ENCODE measurements at places on chromosomes 6 and 20.

DNA sequence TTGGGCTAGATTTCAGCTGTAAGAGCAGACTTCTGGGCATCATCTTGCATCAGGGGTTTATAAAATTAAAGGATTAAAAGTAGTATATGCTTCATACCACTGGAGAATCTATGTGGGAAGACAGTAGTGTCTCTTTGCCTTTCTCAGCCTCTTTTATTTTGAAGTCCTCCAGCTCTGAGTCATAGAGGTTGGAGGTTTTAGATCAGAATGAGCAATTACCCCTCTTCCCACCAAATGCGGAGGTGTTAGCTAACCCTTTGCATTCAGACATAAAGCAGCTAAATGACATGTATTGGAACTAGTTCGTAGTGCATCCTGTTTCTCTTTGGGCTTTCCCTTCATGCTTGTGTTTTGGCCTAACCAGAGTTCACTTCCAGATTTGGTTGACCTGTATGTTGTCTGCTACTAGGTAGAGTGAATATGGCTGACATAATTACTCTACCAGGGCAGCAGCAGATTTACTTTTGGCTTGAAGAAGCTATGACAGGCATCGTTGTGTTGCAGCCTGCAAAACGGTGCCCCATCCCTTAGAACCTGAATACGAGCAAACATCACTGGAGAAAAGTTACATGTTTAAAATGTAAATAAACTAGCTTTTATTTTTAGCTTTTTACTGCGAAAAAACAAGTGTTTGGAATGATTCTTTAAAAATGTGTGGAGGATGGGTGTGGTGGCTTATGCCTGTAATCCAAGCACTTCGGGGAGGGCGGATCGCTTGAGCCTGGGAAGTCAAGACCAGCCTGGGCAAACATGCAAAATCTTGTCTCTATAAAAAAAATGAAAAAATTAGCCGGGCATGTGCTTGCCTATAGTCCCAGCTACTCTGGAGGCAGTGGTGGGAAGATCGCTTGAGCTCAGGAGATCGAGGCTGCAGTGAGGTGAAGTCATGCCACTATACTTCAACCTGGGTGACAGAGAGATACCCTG lies 82.2 kb downstream of the MYO6 start:
- DNase-seq, result no peak

DNA sequence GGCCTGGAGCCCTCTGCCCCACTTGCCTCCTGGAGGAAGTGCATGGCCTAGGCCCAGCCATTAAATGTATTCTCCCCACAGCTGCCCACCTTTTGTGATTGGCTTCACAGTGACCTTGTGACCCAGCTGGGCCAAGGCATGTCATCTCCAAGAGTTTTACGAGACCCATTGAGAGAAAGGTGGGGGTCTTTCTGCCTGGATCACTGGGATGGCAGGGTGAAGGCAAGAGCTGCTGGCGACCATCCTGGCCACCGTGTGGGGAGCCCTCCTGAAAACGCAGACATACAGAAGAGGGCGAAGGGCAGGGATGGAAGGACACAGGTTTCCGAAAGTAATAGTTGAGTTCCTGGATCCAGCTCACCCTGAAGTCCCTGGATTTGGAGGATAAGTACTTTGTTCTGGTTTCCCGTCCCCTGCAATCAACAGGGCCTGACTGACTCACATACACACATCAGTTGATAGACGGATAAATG lies 12.3 kb upstream of the SPO11 start:
- DNase-seq, result no peak

DNA sequence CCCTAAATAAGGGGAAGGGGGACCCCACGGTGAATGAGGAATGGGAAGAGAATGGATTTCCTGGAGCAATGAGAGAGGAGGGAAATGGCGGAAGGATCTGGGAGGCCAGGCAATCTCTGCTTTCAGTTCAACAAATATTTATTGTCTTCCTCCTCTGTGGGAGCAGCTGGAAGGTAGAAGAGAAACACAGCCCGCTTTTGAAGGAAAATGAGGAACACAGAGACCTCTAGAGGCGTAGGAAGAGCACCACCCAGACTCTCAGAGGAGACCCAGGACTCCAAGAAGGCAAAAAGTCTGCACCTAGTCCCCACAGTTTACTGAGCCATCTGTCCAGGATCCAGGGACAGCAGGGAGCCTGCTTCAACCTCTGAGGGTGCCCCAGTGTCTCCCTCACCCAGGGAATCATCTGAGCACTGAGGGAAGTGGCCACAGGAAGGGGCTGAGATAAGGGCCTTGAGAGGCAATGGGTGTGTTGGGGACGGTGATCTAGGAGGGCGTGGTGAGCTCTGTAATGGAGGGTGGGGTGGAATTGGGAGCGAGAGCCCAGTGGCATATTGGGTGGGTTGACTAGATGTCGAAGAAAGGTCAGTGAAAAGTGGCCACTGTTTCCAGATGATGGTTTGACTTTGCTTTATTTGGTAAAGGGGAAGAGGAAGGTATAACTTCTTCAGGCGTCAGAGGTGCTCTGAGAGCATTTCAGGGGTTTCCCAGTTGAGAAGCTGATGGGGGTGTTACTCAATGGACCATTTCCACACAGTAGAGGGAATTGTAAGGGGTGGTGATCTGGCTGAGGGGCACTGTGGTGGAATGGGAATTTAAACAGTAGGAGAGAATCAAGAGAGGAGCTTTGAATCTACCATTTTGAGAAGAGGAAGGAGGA lies 610 bp downstream of the PSORS1C1 start:
- DNase-seq, result no peak

DNA sequence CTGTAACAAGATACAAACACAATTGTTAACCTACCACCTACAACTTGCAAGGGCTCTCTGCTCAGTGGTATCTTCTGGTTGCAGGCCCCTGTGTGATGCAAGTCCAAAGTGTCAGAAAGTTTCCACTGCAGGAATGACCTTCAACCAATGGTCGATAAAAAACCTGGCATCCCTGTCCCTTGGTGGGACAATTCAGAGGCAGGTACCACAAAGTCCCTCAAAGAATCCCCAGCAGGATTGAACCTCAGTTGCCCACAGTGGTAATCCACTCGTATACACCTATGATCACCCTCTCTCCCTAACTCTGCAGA lies 15.9 kb downstream of the GLO1 start:
- no peak for DNase-seq

GRCh38 chr6:44034391-44034861 lies 92.8 kb downstream of the MRPL14 start:
- DNase-seq, result no peak

GRCh38 chr20:18092890-18093289 lies 35.2 kb upstream of the OVOL2 start:
- no peak for DNase-seq

GRCh38 chr6:135675862-135676261 lies 175.6 kb upstream of the PDE7B start:
- DNase-seq, result peak; percentile 64

DNA sequence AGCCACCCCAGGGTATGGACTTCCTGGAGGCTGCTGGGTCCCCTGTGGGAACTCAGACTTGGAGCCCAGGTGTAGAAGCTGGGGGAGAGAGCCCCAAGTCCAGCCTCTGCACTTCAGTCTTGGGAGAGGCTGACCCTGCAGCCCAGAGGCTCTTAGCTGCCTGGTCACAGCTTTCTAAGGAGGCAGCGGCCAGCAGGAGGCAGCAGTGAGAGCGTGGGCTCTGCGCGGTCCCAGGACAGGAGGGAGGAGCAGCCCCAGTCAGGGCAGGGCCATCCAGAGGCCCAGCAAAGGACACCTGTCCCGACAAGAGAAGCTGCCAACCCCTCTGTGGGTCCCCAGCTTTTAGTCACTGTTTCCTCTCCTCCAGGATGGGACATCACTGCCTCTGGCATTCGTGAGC lies 9.4 kb downstream of the TREML2 start:
- DNase-seq, result no peak

DNA sequence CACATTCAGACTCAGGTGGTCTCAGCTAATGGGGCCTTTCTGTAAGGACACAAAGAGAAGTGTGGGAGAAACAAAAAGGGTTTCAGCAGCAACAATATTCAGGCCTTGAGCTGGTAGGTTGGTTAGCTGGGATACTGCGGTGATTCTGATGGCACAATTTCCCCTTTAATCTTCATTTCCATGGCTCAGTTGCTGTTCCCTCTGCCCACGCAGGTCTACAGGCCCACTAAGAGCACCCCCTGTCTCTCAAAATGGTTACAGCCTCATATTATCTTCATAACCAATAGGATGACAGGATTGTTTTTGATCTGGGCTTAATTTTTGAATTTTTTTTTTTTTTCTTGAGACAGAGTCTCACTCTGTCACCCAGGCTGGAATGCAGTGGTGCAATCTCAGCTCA lies 48.9 kb downstream of the MYB start:
- no peak for DNase-seq

- DNase-seq, result no peak
Measured at GRCh38 chr6:21144928-21145327, 448.6 kb upstream of the SOX4 start.

- DNase-seq, result no peak
Measured at GRCh38 chr6:28824793-28825731, 98.7 kb downstream of the TRIM27 start.

DNA sequence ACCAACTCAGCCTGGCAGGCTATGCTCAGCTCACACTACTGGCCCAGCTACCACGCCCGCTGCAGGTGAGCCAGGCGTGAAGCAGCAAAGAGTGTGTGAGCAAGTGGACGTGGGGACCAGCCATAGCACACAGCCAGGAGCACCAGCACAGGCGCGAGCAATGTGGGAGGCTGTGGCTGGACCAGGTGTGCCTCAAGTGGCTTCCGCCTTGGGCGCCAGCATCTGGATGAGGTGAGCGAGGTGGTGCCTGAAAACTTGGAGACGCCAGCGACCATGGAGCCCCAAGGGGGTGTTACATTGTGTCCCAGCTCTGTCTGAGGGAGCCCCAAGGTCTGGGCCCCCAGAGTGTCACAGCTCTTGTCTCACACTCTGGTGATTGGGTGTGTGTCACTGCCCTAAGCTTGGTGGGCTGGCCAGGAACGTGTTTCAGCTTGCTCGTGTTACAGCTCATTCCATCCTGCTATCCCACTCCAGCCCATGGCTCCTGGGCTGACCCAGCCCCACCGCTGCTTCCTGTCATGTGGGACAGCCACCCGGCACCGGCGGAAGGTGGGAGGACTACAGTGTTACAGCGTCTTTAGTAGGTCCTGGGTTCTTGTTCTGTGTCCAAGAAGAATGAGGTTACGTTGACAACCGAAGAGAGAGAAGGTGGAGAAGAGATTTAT lies 508.0 kb upstream of the MMS22L start:
- no peak for DNase-seq

GRCh38 chr20:63320041-63320511 lies 27.1 kb downstream of the COL20A1 start:
- DNase-seq, result no peak

- DNase-seq, result no peak
Measured at GRCh38 chr6:144364782-144365181, 79.6 kb downstream of the UTRN start.

DNA sequence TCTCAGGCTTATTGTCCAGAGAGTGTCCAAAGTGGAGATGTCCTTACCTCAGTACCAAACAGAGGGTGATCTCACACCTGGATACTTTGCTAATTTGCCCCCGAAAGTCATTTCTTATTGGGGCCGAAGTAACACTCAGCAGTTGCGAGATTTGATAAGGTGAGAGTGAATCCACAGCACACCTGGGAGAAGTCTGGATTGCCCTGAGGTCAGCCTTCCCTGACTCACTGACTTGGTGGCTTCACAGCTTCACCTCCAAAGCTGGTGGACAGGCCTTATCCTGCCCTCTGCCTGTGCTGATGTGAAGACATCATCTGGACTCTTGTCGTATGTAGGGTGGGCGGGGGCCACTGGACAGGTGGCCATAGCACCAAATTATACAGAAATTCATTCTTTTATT lies 101.9 kb upstream of the ARMC2 start:
- DNase-seq, result no peak

- DNase-seq, result peak; percentile 71
Measured at GRCh38 chr6:106163966-106164877, 78.1 kb downstream of the PRDM1 start.

- DNase-seq, result no peak
Measured at GRCh38 chr20:33673410-33674293, 576 bp downstream of the NECAB3 start.

- no peak for DNase-seq
Measured at GRCh38 chr6:67757465-67758033, 877.5 kb upstream of the ADGRB3 start.

DNA sequence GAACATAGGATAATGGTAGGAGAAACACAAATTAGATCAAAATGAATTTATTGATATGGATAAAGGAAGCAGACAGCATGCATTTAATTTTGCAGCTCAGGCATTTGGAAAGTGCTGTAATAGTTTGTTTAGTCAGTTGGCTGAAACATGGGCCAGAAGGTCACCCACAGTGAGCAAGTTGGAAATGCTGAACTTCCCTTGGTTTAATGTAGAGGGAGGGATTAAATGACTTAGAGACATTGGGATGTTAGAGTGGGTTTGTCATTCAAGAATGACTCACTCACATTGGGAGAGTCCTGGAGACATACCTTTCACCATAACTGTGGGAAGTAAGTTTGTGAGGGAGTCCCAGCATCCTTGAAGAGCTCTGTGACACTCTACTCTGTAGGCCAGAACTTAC lies 231.5 kb upstream of the PLCB4 start:
- DNase-seq, result no peak

DNA sequence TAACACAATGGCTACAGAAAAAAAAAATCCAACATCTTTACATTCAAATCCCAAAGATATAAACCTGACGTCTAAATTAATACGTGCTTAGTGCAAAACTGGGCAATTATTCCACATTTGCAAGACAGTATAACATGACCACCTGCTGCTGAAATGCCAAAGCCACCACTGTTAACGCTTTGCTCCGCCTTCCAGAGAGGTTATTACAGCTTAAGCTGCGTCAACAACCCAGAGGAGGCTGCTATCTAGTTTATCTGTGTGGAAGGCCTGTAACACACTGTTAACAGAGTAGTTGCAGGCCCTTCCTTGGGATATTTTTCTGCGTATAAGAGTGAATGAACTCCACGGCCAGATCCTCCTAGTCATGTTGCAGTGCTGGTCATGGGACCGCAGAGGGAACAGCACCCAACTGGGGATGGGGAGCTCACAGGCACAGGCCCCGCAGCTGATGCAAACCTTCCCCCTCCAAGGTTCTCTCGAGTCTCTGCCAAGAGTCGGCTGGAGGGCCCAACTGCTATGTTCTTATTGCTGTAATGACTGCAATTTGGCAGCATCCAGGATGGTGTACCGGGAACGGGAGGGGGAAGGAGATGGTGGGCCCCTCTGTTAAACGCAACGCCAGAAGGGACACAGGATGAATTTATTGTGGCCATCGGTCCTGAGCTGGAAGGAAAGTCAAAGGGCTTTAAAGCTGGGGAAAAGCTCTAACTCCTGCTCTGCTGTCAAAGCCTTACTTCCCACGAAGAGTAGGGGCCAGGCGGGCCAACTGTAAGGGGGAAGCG lies 993 bp upstream of the NCOA7 start:
- DNase-seq, result peak; percentile 40

GRCh38 chr6:150846641-150847040 lies 18.9 kb upstream of the MTHFD1L start:
- DNase-seq, result no peak
